OCI-LY7 (cell line): ENCODE measurements at places on chromosomes 13 and 19. TPM values are rescaled to one million over a fixed set of nuclear protein-coding genes. Genes with fewer than 3 reads are reported as not detected.

The TNFSF13B gene
- not detected in 2 replicates for total RNA-seq

The C19orf38 gene
- 4.9 and 7.5 TPM in 2 replicates for total RNA-seq

The ZNF665 gene
- 9.8 and 12.2 TPM in 2 replicates for total RNA-seq

The ZIC5 gene
- total RNA-seq, result not detected in 2 replicates

The ZNF525 gene
- total RNA-seq, result 21.0 and 23.2 TPM in 2 replicates

The ZNF583 gene
- total RNA-seq, result 3.0 and 3.3 TPM in 2 replicates

The FAM83E gene
- total RNA-seq, result 3.0 and 5.6 TPM in 2 replicates

The LILRB3 gene
- total RNA-seq, result not detected in 2 replicates

DNA sequence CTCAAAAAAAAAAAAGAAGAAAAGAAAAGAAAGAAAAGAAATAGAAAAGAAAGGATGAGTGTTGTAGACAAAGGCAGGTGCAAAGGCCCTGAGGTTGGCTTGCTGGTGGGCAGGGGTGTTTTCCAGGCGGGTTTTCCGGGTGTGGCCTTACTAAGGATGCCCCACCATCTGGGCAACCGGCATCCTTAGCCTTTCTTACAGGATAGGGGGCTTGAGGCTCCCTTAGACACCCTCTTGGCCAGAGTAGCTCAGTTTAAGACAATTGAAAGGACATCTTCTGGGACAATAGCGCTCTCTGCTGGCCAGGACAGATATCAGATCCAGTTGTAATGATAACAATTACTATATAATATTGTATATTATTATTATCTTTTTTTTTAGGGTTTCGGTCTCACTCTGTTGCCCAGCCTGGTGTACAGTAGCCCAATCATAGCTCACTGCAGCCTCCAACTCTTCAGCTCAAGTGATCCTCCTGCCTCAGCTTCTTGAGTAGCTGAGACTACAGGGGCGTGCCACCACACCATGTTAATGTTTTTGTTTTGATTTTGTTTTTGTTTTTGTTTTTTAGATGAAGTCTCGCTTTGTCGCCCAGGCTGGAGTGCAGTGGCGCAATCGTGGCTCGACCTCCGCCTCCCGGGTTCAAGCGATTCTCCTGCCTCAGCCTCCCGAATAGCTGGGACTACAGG lies 1.4 kb upstream of the QTRT1 start:
- peak; percentile 85 for DNase-seq

- no peak for DNase-seq
Observed at GRCh38 chr19:5313307-5313706, 27.3 kb downstream of the PTPRS start.

DNA sequence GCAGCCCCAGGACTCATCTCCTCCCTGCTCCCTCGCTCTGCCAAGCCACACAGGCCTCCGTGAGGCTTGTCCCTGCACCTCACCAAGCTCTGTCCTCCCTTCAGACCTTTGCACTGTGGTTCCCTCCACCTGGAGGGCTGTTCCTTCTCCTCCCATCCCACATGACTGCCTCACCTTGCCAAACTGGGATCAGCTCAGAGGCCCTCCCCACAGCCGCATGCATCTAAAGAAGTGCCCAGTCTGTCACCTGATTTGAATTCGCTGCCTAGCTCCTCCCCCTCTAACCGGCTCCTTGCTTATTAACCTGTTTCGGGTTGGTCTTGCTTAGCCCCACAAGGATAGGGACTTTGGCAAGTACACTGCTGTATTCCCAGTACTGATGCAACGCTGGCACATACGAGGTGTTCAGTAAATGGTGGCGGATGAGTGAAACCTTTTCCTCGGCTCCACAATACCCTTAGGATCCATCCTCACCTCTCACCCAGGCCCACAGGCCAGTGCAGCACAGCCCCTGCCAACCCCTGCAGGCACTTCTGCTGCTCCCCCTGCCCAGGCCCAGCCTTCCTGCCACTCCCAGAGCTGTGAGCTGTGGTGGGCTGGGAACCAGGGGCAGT lies 4.4 kb downstream of the AKT2 start:
- DNase-seq, result peak; percentile 36

GRCh38 chr13:100506154-100506553 lies 82.4 kb downstream of the GGACT start:
- no peak for DNase-seq

- DNase-seq, result no peak
Observed at GRCh38 chr19:45505996-45506245, 1.4 kb upstream of the VASP start.

GRCh38 chr19:53655042-53655665 lies 23.4 kb downstream of the DPRX start:
- DNase-seq, result no peak

DNA sequence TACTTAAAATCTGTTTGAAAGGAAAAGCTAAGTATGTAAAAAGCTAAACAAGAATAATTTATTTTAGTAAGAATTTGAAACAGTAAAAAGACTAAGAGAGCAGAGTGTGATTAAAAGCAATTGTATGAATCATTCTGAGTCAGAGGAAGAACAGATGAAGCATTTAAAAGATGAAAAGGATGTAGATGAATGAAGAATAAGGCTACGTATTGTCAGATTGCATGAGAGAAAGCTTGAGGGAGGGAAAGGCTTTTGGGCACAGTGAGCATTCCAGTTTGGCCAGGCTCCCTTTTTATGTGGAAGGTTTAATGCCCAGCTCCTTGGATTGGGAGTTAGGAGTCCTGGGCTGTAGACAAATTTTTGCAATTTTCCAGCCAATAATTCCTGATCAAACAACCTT lies 117.7 kb downstream of the FREM2 start:
- DNase-seq, result no peak

- no peak for DNase-seq
Observed at GRCh38 chr13:50070186-50070585, 54.9 kb downstream of the KCNRG start.

DNA sequence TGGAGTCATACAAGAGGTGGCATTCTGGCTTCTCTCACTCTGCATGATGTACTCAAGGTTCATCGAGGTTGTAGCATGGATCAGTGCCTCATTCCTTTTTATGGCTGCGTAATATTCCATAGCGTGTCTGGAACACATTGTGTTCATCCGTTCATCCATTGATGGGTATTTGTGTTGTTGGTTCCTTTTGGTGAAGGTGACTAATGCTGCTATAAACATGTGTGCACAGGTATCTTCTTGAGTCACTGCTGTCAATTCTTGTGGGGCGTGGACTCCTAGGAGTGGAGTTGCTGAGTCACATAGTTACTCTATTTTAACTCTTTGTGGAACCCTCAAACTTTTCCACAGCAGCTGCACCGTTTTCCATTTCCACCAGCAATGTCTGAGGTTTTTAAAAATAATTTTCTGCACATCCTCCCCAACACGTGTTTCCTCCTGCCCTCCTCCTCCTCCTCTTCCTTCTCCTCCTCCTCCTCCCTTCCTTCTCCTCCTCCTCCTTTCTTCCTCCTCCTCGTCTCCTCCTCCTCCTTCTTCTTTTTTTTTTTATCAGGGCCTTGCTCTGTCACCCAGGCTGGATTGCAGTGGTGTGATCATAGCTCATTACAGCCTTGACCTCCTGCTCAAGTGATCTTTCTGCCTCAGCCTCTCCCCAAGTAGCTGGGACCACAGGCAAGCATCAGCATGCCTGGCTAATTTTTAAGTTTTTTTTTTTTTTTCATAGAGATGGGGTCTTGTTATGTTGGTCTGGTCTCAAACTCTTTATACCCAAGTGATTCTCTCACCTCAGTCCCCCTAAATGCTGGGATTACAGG lies 2.0 kb upstream of the TMEM221 start:
- no peak for DNase-seq

GRCh38 chr19:40594657-40595091 lies 6.5 kb upstream of the LTBP4 start:
- DNase-seq, result no peak

GRCh38 chr19:4988770-4989251 lies 19.9 kb downstream of the KDM4B start:
- no peak for DNase-seq

DNA sequence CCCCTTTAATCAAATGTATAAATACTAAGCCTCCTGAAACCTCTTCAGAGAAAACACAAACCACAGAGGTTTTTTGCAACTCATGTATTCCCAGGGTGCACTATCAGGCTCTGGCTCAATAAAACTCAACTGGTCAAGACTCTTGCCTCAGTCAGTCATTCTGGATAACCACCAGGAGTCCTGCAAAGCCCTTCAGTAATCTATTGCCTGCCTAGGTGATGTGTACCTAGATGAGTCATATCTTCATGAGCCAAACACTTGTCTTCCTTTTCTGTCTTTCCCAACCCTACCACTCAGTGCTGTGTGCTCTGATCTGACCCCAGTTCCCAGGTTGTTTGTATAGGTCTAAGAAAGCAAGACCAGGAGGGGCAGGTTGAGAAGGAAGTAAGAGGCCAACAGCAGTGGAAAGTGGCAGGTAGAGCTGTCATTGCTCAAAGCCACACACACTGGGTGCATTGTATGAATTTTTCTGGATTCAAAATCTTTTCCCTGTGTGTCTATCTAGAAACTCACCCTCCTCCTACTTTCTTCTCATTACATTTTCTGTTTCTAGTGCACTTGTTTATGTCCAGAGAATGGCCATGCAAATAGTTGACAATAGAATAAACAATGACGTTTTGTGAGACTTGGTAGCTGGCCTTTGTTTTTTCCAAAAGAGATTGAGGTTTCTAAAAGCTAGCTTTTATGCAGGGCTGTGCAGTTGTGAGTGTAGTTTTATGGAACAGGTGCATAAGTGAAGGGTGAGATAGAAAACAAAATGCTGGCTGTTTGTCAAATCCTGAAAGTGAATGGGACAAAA lies 48.1 kb downstream of the PSG1 start:
- no peak for DNase-seq

DNA sequence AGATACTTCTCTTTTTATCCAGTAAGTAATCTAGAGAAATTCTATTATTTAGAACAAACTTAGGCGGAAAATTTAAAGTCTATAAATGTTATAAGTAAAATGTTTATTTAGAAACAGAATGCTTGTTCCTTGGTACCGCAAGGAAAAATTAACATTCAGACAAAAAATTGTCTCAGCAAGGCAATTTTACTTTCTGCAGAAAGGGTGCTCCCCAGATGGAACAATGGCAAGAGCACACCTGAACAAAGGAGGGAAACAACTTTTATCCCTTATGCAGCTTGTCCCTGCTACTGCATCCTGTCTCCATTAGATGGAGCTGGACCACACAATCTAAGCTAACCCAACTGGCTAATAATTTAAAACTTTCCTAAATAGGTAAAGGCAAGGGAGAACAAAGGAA lies 6.5 kb upstream of the ZNF708 start:
- DNase-seq, result peak; percentile 17

DNA sequence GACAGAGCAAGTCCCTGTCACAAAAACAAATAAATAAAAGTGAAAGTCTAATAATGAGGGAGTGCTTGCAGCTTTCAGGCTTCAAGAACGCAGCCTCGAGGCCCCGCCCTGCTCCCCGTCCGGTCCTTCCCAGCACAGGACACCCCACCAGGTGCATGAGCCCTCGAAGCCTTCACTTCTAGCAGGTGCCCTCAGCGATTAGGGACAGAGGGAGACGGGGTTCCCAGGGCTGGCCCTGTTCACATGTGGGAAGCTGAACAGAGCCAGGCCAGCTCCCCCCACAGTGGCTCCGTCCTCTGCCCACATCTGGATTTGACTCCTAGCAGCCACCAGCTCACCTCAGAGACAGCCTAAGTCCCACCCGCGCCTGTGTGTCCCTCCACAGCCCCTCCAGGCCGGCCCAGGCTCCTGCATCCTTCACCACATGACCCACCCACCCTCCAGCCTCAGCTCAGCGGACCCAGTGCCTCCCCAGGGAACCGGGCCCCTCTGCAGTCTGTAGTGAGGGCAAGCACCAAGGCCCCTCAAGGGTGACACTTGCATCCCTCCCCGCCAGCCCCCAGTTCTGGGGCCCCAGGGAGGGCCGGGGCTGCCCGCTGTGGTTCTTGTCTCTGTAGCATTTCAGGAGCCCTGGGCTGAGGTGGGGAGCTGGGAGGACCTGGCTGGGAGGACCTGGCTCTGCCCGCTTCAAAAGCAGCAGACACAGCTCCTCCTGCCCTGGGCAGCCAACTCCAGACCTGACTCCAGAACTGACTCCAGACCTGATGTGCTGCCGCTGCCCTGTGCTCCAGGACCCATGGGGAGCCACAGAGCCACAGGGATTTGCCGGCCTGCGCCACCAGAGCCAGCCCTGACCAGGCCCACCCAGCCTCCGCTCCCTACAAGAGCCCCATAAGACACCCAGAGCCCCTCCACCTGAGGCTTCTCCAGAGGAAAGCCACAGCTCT lies 27.2 kb downstream of the GPX4 start:
- DNase-seq, result peak; percentile 41

- DNase-seq, result no peak
Observed at GRCh38 chr19:56839652-56840450, 675 bp downstream of the PEG3 start.

- DNase-seq, result no peak
Observed at GRCh38 chr19:5580161-5580571, 12.4 kb upstream of the TINCR start.

GRCh38 chr19:58009666-58010301 lies 7.2 kb upstream of the ZNF606 start:
- DNase-seq, result no peak

GRCh38 chr13:62931853-62932252 lies 1516.2 kb upstream of the PCDH20 start:
- DNase-seq, result no peak

DNA sequence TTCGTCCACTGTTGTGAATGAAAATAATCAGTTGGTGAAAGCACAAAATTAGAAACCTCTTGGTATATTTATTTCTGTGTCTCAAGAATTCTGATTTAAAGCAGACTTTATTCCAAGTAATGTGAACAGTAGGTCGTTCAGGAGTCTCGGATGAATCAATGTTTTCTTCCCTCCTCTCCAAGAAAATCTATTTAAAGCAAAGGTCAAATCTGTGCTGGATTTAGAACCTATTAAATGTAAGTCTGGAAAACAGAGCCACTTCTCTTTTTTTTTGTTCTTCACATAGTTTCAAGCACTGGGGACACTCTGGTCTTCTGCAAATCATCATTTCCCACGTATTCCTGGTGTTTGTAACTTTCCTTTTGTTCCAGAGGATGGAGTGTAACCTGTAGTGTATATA lies 312.7 kb downstream of the ATP8A2 start:
- no peak for DNase-seq

DNA sequence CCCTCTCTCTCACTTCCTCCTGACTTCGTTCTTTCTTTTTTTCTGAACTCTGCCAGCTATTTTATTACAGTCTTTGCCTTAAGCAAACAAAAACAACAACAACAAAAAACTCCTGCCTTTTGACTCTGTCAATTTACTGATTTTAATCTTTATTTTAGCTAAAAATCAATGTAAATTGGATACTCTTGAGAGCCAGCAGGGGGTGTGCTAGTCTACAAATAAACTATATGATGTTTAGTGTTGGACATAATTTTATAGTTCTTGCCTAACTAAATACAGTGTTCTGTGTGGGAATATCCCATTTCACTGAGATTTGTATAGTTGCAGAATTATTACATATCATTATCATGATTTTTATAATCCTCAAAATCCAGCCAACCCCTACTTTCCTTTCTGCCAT lies 1199.9 kb upstream of the SPRY2 start:
- no peak for DNase-seq

- DNase-seq, result no peak
Observed at GRCh38 chr19:45008552-45008951, 7.3 kb downstream of the RELB start.

GRCh38 chr13:40629678-40630384 lies 36.6 kb downstream of the FOXO1 start:
- DNase-seq, result peak; percentile 78
